Coronary artery (tissue), 2 donors: ENCODE measurements at places on chromosomes 11 and 22.

GRCh38 chr11:26276798-26277424, 55.0 kb upstream of the ANO3 start:
- no peak for DNase-seq

DNA sequence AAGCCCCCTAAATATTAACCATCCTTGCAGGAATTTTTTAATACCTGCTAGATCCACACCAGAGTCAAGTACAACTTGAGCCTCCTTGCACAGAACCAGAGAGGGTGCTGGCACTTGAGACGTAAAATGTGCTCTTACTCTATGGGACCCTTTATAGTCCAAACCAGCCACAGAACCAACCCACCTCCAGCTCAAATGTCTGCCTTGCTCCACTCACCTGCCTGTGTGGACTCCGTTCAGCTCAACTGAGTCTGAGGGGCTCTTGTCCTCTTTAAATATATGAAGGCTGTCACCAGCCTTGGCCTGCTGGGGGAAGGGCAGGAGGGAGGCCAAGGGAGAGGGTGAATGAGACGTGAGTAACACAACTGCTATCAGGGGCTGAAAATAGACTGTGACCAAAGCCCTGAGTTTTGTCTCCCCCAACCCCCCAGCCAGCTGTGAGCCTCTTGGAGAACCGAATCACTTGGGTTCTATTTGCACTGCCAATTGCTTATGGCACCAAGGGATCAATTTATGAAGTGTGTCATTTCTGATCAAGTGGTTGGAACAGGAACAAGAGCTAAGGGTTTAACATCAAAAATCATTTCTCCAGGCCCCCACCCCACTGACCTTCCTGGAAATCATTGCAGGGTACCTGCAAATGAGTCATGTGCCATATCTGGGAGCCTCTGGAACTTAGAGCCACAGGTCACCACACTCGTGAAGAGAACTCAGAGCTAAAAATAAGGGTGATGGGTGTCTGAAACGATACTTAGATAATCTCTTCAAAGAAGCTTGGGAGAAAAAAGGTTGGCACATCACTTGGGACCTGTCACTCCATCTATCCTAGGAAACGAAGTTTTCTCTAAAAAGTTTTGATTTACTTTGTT, at the start of gene CSRP3:
CSRP3 (minus strand) TSS at position 247 of the 869 bp plus-strand sequence. CDS start 9,535 bp downstream, outside the sequence.
- DNase-seq: no peak

DNA sequence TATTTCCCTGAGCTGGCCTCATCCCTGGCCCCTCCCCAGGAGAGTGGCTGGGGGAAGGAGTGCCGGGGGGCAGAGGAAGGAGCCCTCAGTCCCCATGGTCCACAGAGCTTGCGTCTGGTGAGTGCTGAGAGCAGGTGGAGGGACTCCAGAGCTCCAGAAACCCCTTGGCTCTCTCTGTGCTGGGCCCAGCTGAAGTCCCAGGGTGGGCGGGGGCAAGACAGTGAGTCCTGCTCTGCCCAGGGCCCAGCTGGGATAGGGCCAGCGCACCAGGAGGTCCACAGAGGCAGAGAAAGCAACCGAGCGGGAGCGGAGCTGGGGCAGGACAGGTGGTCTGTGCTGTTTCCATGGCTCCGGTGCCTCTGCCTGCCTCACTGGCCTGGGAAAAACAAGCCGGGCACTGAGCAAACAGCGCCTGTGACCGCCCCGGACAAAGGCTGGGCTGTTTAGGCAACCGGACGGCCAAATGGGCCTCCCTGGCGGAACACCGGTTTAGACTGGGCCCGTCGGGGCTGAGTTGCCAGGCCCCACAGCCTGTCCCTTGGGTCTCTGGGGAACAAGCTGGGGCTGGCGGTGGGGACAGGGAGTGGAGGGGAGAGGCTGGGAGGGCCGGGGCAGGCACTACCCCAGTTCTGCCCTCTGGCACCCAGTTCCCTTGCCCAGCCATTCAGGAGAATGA, 34.1 kb upstream of the WNT7B start:
- DNase-seq: peak; percentile 67

- no peak for DNase-seq
Observed at GRCh38 chr11:85694385-85694980, 8.5 kb upstream of the CCDC89 start.

DNA sequence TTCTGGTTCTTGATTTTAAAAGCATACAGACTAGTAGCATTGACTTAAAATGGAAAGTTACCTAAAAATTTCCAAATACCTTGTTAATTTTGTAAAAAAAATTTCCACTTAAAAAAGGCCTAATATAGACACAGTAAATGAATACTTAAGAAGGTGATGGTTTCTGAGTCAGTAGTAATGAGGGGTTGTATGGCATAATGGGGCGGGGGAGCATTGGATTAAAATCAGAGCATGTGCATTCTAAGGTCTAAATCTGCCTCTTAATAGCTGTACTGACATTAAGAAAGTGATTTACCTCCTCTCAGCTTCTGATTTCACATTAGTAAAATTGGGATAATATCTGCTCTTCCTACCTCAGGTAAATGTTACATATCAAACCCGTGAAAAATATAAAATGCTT, 446.5 kb downstream of the AASDHPPT start:
- no peak for DNase-seq

GRCh38 chr11:70255477-70256116, 14.9 kb upstream of the PPFIA1 start:
- DNase-seq: no peak

DNA sequence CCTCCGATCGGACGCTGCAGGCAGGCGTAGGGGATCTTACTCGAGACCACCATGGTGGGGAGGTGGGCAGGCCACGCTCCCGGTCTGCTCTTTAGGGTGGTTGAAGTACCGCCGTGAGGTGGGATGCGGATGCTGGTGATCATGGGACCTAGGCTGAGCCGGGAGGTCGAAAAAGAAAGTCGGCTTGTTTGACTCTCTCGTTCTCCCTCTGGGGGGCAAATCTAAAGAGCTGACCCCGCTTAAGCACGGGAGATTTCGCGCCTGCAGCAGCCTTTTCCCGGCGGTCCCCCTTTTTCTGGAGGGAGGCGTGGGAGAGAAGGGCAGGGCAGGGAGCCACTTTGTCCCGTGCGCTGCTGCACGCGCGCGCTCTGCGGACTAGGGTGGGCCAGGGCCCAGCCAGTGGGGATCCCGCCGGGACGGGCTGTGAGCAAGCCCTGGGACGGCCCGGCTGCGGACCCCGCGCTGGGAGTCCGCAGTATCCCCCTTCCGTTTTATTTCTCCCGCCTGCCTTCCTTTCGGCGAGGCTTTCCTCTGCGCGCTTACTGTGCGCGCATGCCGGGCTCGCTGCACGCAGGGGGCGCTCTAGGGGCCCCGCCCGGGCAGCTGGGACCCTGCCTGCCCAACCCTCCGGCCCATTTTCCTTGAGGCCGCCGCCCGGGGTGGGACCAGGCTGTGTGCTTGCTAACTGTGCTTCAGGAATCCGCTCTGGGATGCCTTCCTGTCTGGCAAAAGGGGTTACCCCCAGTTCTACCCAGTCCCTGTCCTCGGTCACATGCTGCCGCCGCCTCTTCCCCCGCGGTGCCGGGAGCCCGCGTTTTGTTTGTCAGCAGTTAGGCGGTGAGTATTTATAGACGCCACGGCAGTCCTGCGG, 81.0 kb downstream of the PRR5L start:
- no peak for DNase-seq

DNA sequence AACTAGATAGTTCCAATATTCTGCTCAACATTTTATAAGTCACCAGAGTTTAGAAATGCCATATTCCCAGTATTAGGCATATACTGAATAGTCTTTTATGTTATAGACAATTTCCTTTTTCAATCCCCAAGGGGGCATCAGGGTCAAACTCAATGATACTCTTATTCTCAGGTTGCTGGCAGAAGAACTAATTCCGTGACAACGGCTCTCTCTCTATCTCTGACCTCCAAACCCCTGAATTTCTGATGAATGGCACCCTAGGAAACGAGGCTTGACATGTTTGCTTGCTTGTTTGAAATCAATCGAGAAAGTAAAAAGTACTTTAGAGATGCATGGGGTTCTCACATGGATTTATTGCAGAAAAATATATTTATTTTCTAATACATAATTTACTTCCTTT, 160.1 kb downstream of the CASP12 start:
- no peak for DNase-seq

GRCh38 chr11:19394525-19395016, 153.8 kb upstream of the E2F8 start:
- DNase-seq: peak; percentile 22

GRCh38 chr11:71425409-71425808, 22.8 kb downstream of the DHCR7 start:
- no peak for DNase-seq

DNA sequence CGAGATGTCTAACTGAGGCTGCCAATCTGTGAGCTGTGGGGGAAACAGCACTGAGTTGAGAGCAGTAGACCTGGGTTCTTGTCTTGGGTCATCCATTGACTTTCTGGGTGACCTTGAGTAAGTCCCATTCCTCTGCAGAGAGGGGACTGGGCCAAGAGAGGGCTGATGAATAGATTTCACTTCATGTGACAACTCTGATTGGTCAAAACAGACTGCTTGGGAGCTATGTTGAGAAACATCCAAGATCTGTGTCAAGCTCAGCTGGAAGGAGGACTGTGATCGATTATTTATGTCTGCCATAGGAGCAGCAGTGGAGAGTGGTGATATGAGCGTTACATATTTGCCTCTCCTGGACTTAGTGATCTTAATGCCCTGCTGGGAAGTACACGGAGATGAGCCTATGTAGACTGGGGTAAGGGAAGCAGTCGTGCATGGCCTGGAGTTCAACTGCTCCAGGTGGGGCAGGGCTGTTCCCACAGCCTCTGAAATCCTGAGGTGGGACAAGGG, 47.7 kb downstream of the OTOG start:
- DNase-seq: peak; percentile 41

- no peak for DNase-seq
Observed at GRCh38 chr11:11244470-11245080, 108.5 kb downstream of the CSNK2A3 start.

- no peak for DNase-seq
Observed at GRCh38 chr11:92845805-92846204, 123.6 kb upstream of the MTNR1B start.

DNA sequence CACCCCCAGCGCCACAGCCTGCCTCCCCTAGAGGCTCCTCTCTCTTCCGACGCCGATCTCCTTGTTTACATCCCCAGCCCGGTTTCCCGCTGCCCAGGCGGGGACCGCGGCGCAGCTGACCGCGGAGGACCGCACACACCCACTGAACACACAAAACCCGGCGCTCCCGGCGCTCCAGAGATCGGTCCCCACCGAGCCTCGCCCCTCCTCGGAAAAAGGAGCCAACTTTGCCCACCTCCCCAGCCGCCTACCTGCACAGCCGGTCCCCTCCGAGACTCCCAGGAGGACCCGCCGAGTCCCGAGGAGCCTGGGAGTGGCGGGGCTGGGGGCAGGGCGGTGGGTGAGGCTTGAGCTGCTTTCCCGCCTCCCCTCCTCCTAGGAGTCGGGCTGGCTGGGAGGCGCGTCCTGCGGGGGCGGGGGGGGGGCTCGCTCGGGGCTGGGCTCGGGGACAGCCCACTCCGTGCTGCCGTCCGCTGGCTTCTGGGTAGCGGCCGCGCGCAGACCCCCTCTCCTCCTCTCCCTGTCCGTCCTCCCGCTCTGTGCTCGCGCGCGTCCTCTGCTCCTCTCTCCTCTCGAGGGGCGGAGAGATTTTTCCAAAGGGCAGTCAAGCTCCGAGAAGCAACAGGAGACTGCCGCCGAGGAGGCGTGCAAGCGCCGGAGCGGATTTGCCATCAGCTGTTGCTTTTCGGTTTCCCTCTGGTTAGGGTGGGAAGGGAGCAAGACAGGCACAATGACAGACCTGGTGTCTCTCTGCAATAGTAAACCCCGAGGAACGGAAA, at the start of gene FXYD6:
FXYD6 (minus strand) TSS at position 318 of the 779 bp plus-strand sequence. CDS start 33,882 bp downstream, outside the sequence.
- peak; percentile 76 for DNase-seq

- no peak for DNase-seq
Observed at GRCh38 chr11:111923951-111924350, 5.2 kb downstream of the C11orf52 start.

DNA sequence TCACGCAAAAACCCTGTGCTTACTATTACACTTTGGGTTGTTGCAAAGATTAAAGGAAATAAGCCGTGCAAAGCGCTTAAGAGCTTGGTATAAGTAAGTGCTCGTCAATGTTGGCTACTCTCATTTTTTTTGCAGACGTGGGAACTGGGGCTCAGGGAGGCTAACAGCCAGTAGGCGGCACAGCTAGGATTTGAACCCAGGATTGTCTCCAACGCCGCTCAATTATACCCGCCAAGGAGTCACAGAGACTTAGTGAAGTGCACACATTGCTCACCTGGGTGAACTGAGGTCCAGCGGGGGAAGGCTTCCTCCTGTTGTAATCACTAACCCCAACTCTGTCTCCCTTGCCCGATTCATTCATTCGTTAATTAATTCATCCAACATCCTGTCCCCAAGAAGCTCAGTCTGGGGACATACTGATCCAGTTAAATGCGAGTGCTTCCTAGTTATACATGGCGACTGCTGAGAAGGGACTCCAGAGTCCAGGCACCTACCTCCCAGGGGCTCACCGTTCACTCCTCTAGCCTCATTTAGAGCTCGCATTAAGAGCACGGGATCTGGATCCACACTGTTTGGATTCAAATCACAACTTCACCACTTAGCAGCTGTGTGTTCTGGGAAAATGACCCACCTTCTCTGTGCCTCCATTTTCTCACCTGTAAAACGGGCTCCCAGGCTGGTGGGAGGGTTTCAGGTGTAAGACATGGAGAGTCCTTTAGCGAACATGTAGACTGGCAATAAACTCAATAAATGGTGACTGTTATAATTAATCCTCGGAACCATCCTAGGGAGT, 838 bp upstream of the MTFP1 start:
- DNase-seq: no peak

- DNase-seq: no peak
Observed at GRCh38 chr11:69298267-69299022, 4.5 kb downstream of the MYEOV start.

DNA sequence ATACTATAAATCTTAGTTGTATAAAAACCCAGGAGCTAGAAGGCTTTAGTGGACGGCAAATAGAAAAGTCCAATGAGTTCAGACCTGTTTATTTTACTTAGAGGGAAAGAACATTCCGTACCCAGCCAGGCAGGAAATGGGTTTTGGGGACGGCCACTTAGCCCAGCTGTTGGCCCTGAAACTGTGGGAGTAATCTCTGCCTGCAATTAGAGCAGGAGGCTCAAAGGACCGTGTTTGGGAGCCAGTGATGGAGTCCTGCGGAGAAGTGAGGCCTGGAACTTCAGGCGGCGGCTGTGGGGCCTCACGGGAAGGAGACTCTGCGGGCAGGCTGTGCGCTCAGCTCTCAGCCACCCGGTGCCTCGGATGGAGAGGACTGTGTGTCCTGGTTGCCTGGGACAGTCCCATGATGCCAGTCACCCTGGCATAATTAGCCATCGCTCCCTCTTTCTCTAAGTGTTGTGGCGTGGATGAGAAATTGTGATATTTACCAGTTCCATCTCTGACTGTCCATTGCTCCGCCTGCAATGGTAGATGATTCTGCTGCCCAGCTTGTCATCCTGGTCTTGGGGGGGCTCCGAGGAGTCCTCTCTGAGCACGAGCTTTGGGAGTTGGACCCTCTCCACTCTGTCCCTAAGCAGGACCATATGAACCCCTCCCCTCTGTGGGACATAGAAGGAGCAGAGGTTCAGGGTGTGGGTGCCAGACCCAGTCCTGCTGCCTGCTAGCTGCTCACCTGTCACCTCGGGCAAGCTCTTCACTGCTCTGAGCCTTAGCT, 530.3 kb downstream of the TBC1D22A start:
- peak; percentile 33 for DNase-seq

GRCh38 chr11:44787981-44788380, 61.2 kb downstream of the TSPAN18 start:
- no peak for DNase-seq

GRCh38 chr22:21736084-21736642, 569 bp upstream of the YPEL1 start:
- no peak for DNase-seq
